ENCODE measurements at places on chromosomes 6 and 20. TPM values are rescaled to one million over a fixed set of nuclear protein-coding genes. Genes with fewer than 3 reads are reported as not detected.

Gene OR2J3
- not detected for total RNA-seq

Gene PTCRA
- total RNA-seq, result not detected

Gene PRL
- not detected for total RNA-seq

Gene PCK1
- not detected for total RNA-seq

Gene OTOR
- not detected for total RNA-seq

Gene CDH4
- total RNA-seq, result under 0.01 TPM

Gene STMND1
- total RNA-seq, result not detected

Gene NOTCH4
- total RNA-seq, result 13.3 TPM

Gene MKKS
- 4.2 TPM for total RNA-seq

Gene ARFGEF3
- total RNA-seq, result 2.5 TPM

Gene THBS2
- 0.51 TPM for total RNA-seq

Gene ID4
- under 0.01 TPM for total RNA-seq

Gene SCGN
- total RNA-seq, result under 0.01 TPM

Gene CDC5L
- 14.0 TPM for total RNA-seq

Gene SMLR1
- not detected for total RNA-seq

Gene GPLD1
- total RNA-seq, result 0.25 TPM

Gene TCP11
- 0.13 TPM for total RNA-seq

Gene GPX5
- total RNA-seq, result not detected

Gene EYA2
- not detected for total RNA-seq

Gene DEFB124
- total RNA-seq, result not detected

Gene CASS4
- total RNA-seq, result under 0.01 TPM

Gene B3GALT4
- 3.0 TPM for total RNA-seq

Gene TLDC2
- total RNA-seq, result 0.13 TPM

Gene LGSN
- total RNA-seq, result not detected

Gene CGA
- not detected for total RNA-seq

Gene TMC2
- total RNA-seq, result not detected

Gene GLP1R
- total RNA-seq, result not detected

Gene DYNLT2
- total RNA-seq, result 0.51 TPM

Gene SRSF12
- total RNA-seq, result under 0.01 TPM

Gene FRMD1
- not detected for total RNA-seq

Gene PGC
- total RNA-seq, result not detected

Gene ZNF133
- 10.9 TPM for total RNA-seq

Gene GSTA3
- total RNA-seq, result not detected

Gene DOP1A
- 16.2 TPM for total RNA-seq

Gene RIPOR3
- total RNA-seq, result 0.13 TPM

Gene MEP1A
- not detected for total RNA-seq
